ENCODE measurements at places on chromosomes 7 and 10.

- DNase-seq: no peak
These were observed 3.4 kb upstream of the NRG3 start for GRCh38 chr10:81871558-81871957.

GRCh38 chr7:42945821-42946626 is 13.8 kb downstream of the MRPL32 start:
- DNase-seq: no peak

DNA sequence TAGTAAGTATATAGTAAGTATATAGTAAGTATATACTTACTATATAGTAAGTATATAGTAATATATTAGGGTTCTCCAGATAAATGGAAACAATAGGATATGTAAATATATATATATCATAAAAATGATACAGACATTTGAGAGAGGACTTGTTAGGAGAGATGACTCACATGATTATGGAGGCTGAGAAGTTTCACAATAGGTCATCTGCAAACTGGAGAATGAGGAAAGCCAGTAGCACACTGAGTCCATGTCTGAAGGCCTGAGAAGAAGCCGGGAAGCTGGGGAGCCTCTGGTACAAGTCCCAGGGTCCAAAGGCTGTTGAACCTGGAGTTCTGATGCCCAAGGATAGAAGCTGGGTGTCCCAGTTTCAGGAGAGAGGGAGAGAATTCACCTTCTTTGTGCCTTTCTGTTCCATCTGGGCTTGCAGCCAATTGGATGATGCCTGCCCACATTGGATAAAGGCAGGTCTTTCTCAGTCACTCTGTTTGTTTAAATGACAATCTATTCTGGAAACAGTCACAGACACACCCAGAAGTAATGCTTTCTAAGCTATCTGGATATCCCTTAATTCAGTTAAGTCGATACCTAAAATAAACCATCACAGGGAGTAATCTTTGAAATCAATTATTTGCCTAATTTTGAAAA is 205.5 kb upstream of the CDC14C start:
- no peak for DNase-seq

- DNase-seq: no peak
These were observed 846 bp upstream of the CALML5 start for GRCh38 chr10:5500162-5500670.
